Fibroblast of mammary gland (primary cell): ENCODE measurements at places on chromosomes 2 and 18.
A peak's percentile ranks its signal among the peaks of the same experiment; 100 is the strongest.

- DNase-seq = no peak
Observed at GRCh38 chr2:54514822-54515569, 58.9 kb downstream of the SPTBN1 start.

GRCh38 chr2:236117861-236118269 is 50.3 kb downstream of the GBX2 start:
- DNase-seq = no peak

DNA sequence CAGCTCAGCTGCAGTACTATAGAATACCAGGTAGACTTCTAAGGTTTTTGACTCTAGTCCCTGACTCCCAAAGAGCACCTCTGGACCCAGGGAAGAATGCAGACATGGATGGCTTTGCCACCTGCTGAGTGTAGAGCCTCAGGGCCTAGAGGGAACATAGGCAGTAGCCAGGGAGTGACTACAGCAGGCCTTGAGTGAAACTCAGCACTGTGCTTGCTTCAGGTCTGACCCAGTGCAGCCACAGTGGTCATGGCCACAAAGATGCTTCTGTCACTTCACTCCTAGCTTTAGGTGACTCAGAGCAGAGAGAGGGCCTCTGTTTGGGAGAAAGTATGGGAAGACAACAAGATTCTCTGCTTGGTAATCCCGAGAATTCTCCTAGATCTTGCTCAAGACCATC is 162.2 kb upstream of the ITGA4 start:
- DNase-seq = no peak

GRCh38 chr2:26471766-26472706 is 5.9 kb downstream of the OTOF start:
- no peak for DNase-seq

GRCh38 chr18:8904316-8904715 is 198.2 kb upstream of the NDUFV2 start:
- DNase-seq = no peak

GRCh38 chr2:81283081-81283480 is 978.5 kb upstream of the LRRTM1 start:
- DNase-seq = no peak

- no peak for DNase-seq
Observed at GRCh38 chr2:236673126-236673822, 103.6 kb downstream of the ACKR3 start.

- no peak for DNase-seq
Observed at GRCh38 chr18:79577451-79578395, 101.9 kb upstream of the CTDP1 start.

DNA sequence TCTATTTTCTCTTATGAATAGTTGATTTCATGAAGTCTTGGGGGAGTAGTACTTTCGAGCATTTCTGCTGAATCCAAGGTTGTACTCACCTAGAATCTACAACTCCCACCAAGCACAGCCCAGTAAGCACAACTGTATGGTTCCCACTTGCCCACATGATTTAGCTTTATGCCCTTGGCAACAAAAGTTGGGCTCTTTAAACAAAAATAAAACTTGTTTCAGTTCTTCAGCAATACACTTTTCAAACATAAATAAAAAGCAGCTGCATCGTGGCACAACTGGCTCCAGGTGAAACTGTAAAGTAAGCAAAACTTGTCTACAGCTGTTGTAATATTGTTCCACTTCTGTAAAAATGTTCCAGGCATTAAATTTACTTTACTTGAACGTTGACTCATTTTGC is 99.8 kb upstream of the FSIP2 start:
- no peak for DNase-seq

DNA sequence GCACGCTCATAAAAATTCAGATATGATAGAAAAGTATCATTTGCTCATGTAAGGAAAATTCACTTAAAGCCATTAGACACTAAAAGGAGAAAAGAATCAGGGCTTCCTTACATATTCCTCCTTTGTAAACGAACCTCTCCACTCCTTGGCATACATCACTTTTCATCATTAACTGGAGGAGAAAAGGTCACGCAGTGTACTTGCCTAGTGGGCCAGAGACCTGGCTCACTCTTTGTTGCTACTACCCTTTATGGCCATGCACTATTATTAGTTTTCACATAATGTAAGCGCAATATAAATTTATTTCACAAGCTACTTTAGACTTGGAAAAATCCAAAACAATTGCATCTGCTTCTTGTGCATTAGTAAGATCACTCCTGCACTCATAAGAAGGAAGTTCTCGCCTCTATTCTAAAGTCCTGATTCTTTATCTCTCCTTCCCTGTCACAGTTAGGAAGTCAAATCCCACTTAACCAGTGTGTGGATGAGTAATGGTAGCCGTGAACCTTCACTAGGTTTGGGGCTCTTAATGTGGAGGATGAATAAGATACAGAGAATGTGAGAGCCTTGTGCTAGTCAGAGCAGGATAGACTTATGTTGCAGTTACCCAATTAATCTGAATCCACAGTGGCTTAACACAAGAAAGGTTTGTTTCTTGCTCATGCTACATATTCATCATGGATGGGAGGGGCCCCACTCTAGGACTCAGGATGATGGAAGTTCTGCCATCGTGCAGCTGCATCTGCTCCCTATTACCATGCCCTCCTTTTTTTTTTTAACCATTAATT is 115.0 kb upstream of the GLS start:
- DNase-seq = peak; percentile 89

DNA sequence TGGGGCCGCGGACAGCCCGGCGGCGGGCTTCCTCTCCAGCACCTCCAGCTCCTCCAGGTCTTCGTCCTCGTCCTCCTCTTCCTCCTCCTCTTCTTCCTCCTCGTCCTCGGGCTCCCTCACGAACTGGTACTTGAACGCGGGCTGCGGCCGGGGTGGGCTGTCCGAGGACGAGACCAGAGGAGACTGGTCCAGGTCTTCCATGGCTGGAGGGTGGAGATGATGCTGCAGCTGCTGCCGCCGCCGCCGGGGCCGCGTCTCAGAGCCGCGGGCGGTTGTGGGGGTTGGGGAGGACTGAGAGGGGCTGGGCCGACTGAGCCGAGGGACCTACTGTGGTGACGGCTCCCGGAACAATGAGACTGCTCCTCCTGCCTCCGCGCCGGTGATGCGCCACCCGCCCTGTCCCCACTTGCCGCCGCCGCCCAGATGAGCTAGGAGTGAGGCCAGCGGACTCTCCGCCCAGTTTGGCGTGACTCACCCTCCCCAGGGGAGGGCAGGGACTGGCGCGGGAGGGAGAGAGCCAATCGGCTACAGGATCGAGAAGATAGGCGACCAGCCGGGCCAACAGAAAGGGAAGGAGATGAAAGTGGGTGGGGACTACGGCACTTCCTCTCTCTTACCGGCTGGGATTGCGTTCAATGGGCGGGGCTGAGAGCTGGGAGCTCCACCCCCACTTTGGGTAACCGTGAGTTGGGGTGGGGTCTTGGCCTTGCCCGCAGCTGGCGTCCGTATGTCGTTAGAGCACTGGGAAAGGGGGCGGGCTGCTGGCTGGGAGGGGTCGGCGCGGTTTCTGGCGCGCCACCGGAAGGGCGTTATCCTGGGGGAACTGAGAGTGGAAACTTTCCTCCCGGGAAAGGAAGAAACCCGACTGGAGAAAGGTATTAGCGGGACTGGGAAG is at the start of gene RTN4:
RTN4 (minus strand) TSS at position 352 of the 895 bp plus-strand sequence; CDS start at position 201, 151 bp downstream.
- DNase-seq = peak; percentile 99

GRCh38 chr2:121390082-121390692 is 105.2 kb upstream of the TFCP2L1 start:
- DNase-seq = no peak

DNA sequence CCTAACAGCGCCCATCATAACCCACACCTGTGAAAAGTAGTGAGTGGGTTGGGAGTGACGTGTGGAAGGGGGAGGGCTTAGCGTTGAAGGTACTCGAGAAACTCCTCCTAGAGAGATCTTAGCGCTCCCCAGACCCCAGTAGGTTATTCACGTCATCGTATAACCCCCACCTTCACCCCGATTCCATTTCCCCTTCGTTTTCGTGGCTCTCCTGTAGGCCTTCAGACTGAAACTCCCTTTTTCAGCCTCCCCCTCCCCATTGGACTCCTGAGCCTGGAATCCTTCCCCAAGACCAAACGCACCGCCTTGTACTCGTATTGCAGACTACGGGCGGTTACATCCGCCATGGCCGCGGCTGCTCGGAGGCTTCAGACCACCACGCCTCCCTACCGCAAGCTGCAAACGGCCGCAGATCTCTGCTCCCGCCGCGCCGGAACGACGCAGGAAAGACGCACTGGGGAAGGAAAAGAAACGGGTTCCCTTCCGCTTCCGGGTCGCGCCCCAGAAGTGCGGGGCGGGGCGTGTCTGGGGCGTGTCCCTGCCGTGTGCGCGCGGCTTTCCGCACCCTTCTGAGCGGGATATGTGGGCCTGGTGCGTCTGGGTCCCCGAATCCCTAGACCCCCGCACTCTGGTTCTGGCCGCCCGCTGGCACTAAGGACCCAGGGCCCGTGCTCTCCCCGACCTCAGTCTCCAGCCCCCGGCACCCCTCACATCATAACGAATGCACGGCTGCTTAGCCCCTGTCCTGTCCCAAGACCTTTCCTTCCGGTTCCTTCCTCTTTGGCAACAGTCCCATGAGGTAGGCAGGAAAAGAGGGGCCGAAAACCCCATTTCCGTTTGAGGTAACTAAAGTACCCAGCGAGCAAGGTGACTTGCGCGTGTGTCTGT is at the start of gene SNRNP200:
SNRNP200 (minus strand) TSS at position 456 of the 888 bp plus-strand sequence; CDS start at position 347, 109 bp downstream.
- DNase-seq = peak; percentile 77

DNA sequence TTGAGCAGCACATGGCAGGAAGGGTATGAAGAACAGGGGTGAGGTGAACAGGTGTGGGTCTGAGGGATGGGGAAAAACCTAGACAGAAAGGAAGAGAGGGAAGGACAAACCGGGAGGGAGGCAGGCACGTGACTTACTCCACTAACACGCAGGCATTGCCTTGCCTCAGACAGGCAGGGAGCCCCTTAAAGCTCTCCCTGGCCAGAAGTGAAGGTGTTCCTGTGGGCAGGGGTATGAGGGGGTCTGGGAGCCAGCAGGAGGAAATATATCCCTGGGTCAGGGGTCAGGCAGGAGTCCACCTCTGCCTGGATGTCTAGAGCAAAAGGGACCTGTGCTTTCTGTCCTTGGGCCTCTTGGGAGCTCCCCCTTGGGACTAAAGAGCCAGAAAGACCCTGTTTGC is 135.3 kb upstream of the EPAS1 start:
- DNase-seq = no peak

DNA sequence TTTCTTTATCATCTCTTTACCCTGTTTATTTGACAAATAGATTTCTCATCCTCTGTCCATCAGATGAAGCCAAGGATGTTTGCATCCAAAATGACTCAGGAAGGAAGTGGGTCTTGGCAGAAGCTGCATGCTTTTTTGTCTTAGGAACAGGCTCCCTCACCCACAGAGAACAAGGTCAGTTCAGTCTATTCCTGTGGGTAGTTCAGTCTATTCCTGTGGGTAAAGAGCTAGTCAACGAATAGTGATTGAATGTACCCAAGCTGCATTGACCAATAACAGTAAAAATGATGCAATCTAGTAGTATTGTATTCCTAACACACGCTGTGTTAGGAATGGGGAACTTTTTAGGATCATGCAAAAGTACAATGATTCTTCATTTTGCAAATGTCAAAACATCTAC is 290.8 kb upstream of the TANK start:
- peak; percentile 100 for DNase-seq

- no peak for DNase-seq
Observed at GRCh38 chr2:216715402-216715974, 20.1 kb upstream of the IGFBP5 start.

DNA sequence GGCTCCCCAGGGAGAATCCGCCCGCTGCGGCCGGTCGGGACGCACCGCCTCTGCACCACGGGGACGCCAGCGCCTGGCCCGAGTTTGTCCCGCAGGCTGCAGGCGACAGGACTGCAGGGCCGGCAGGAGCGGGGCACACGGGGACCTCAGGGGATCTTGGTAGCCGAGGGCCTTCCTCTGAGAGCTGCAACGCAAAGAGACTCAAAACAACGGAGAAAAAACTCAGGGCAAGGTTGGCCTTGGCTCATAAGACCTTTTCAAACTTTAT is 79.7 kb downstream of the ARHGEF4 start:
- no peak for DNase-seq

- DNase-seq = no peak
Observed at GRCh38 chr2:178473373-178473772, 5.0 kb downstream of the FKBP7 start.

DNA sequence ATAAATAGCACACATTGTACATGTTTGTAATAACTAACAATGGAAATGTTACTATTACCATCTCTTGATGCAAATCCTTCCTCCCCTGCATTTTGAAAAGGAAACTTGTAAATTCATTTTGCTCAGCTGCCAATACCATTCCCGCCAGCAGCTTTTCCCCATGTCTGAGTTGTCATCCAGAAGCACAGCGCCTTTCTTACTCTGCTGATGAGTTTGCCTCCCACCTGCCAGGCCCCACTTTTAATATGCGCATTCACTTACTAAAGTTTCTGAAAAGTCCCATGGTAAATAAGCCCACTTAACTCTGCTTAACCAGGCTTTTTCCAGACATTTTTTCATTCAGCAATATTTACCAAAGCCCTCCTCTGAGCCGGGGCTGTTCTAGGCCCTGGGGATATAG is 3.9 kb downstream of the CHST10 start:
- DNase-seq = no peak
